ENCODE measurements at places on chromosomes 6 and 20.
A peak's percentile ranks its signal among the peaks of the same experiment; 100 is the strongest.

- DNase-seq = peak; percentile 54
Observed at GRCh38 chr20:1313236-1313964, 15.5 kb downstream of the SDCBP2 start.

DNA sequence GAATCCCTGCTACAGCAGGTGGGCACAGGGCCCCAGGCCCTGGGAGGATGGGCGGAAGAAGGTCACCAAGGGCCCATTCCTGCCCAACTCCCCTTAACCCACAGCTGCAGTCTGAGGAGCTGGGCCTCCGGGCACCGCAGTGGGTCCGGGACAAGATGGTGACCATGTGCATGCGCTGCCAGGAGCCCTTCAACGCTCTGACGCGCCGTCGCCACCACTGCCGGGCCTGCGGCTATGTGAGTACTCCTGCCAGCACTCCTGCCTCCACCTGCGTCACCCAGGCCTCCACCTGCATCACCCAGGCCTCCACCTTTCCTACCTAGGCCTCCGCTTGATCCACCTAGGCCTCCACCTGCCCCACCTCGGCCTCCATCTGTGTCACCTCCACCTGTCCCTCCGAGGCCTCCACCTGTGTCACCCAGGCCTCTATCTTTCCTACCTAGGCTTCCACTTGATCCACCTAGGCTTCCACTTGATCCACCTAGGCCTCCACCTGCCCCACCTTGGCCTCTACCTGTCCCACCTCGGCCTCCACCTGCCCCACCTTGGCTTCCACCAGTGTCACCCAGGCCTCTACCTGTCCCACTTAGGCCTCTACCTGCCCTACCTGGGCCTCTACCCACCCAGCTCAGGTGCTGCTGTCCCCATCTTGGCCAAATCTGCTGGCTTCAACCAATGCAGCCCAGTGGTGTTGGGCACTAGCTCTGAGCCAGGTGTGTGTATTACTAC lies 16.8 kb downstream of the FGD2 start:
- DNase-seq = no peak

GRCh38 chr6:35185302-35185681 lies 28.5 kb upstream of the SCUBE3 start:
- no peak for DNase-seq

DNA sequence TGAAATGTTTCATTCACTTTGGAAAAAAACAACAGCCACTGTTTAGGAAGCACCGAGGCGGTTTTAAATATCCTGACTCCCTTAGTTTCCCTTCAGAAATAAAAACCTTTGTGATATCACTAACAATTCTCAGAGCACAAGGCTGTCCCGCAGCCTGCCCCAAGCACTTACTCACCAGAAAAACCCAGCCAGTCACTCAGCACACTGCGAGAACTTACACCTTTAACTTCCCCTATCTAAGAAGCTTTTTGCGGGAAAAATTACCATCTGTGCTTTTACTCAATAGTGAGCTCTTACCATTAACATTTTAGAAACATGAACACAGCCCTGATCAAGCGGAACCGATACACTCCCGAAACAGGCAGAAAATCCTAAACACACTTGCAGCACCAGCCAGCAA lies 9.3 kb downstream of the ZBTB46 start:
- DNase-seq = no peak

DNA sequence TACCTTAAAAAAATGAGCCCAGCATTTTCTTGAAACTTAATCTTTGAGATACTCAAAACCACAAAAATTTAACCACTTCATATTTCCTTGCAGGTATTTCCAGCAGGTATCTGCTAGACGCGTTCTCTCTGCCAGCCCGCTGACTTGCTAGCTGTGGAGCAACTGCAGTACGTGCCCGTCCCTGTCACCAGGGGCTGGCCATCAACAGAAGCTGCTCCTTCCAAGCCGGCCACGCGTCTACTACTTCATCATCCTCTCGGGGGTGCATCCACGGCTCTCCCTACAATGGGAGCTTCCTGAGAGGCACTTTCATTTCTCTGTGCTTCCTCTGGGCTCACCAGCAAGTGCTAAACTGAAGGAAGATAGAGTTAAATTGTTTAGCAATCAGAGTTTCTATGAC lies 132.4 kb downstream of the DTNBP1 start:
- DNase-seq = no peak

DNA sequence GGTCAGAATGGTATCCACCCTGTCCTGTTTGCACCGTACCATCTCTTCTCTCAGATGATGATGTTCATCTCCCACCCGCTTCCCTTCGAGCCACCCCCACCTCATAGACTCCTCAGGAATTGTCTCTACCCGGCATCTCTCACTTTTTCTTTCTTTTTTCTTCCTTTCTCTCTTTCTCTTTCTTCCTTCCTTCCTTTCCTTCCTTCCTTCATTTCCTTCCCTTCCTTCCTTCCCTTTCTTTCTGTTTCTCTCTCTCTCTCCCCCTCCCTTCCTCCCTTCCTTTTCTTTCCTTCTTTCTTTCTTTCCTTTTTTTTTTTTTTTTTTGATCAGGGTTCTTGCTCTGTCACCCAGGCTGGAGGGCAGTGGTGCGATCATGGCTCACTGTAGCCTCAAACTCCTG lies 27.7 kb upstream of the PNPLA1 start:
- no peak for DNase-seq

DNA sequence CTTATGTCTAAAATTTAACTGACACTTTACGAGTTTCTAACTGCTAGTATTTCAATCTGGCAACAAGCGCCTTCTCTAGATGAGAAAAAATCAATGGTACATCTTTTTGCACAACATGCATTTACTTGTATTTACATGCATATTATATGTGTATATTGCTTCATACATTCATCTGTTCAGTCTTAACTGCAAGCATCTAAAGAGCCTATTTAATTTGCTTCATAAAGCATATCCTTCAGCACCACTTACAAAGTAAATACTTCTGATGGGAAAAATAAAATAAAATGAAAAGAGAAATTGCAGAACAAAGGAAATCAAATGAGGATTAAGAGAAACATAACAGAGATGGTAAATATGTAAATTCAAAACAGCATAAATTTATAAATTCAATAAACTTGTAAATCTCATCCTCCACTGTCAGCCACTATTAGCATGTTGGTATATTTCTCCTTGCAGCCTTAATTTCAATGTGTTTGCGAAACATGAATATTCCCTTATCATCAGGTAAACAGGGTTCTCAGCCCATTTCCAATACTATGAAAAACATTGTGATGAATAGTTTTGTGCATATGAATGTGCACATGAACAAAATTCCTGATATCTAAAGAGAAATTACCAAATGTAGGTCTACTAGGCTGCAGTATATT lies 332.5 kb upstream of the RUNX2 start:
- no peak for DNase-seq

DNA sequence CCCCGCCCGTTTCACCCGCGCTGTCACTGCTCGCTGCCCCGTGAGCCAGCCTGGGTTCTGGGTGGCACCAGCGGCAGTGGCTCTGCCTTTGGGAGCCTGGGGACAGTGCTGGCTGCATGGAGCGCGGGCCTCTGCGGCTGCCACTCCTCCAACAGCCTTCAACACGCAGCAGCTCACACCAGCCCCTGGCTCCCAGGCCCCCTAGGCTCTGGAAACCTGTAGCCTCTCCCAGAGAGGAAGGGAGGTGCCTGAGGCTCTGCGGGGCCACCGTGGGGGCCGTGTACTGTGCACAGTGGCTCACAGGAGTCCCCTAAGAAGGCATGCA lies 163.9 kb upstream of the AFDN start:
- no peak for DNase-seq

DNA sequence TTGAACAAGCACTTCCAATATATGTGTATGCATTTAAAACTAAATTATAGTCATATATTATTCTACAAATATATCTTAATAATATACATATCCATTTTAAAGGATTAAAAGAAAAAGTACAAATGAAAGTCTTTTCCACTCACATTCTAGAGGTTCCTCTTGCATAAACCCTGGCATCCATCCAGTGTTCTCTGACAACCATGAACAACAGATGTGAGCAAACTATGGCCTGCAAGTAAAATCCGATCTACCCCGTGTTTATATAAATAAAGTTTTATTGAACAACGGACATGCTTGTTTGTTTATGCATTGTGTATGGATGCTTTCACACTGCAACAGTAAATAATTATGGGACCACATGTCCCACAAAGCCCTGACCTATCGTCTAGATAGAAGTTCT lies 1122.3 kb downstream of the EPHA7 start:
- no peak for DNase-seq

GRCh38 chr20:2151858-2152281 lies 50.2 kb downstream of the STK35 start:
- no peak for DNase-seq

DNA sequence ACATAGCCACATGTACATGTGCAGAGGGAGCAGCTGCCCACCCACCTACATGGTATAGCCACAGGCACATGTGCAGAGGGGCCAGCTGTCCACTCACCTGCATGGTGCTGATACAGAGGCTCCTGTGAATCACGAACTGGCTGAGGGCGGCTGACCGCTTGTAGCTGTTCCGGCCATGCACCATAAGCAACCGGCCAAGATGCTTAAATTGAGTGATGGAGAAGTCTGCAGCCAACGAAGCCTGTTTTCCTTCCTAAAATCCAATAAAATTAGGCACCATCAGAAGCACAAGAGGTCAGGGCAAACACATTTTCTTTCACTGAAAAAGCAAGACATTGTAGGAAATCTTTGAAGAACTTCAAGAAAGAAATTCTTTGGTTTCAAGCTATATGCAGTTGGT lies 71.1 kb upstream of the NFATC2 start:
- DNase-seq = no peak

DNA sequence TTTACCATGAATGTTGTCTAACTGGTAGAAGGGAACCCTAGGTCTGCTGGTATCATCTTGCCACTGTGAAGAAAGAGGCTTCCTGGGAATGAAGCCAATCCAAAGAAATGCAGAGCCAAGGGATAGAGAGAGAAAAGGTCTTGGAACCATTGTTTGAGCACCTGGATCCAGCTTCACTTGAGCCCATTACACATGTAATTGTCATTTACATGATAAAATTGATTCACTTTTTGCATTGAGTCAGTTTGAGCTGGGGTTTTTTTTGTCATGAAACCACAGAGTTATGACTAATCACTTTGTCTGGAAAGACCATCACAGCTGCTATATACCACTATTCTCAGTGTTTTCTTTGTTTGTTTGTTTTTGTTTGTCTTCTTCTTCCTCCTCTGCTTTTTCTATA lies 112.3 kb downstream of the CBLN4 start:
- DNase-seq = no peak

- DNase-seq = no peak
Observed at GRCh38 chr6:117494694-117495318, 12.3 kb downstream of the DCBLD1 start.

GRCh38 chr20:46568570-46569129 lies 18.2 kb upstream of the OCSTAMP start:
- no peak for DNase-seq

DNA sequence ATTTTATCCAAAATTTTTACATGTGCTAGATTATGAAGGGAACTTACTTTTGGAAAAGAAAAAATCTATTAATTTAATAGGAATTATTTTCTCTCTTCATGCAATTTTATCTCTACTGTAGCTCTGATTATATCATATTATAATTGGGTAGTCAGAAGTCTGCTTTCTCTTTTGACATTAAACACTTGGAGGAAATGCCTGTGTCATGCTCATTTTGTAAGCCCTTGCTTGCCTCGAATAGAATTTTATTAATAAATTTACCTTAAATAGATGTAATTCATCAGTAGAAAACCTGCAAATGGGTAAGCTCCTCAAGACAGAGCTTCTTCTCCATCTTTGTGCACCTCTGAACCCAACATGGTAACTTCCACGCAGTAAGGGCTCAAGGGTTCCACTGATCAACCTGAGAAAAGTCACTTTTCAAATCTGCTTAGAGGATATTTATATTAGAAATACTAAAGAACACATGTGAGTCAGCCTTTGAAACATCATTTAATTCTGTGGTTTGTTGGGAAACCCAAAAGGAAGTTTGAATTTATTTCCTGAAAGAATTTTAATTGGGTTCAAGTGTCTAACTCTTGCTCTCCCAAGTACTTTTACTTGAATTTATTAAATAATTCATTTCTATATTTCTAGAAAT lies 266.0 kb downstream of the ALDH8A1 start:
- DNase-seq = no peak

DNA sequence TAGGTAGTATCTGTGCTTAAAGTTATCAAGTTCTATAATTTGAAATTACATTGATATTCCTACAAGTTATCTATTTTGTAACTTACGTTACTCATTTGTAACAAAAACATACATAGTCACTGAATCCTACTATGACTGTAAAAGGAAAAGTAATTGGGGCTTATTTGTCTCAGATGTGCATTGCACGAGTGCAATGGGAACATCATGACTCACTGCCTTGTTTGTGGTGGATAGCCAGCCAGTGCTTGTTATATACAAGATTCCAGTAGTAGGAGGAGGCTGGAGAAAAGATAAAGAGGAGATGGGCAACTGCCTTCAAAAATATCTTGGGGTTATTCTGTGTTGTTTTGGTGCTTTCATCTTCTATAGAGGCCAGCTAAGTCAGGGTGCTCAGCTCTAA lies 164.1 kb downstream of the RNF144B start:
- DNase-seq = no peak

DNA sequence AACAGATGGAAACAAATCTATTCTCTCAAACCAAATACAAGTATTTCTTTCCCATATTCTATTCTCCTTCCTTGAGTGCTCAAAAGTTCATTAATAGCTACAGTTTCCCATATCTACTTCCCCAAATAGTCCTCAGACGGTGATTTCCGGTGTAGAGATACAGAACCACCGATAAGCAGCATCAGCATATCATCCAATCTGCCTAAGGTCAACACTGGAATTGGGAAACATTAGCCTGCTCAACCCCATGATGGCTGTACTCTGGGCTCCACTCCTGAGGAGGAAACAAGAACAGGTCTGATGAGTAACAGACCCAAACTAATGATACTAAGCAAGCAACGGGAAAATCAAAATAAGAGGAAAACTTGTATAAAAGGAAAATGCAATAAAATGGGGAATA lies 115.6 kb downstream of the EPB41L2 start:
- no peak for DNase-seq

GRCh38 chr20:59643615-59644061 lies 39.3 kb downstream of the PHACTR3 start:
- DNase-seq = no peak

DNA sequence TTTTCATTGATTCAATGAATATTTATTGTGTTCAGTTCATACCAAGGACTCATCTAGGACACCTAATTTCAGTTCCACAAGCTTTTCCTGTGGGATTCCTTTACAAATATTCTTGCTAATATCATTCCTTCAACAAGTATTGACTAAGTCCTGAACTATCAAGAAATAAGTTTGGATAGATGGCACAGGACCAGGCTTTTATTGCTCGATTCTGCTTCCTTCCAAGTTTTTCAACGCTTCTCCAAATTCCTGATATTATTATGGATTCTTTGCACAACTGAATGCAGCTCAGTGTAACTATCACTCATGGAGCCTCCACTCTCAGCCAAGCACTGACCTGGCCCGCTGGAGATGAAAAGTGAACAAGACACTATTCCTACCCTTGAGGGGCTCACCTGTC lies 32.7 kb upstream of the COL21A1 start:
- DNase-seq = no peak

- no peak for DNase-seq
Observed at GRCh38 chr20:24148372-24148771, 159.8 kb upstream of the GGTLC1 start.
